ENCODE measurements at places on chromosomes 3 and 15.

DNA sequence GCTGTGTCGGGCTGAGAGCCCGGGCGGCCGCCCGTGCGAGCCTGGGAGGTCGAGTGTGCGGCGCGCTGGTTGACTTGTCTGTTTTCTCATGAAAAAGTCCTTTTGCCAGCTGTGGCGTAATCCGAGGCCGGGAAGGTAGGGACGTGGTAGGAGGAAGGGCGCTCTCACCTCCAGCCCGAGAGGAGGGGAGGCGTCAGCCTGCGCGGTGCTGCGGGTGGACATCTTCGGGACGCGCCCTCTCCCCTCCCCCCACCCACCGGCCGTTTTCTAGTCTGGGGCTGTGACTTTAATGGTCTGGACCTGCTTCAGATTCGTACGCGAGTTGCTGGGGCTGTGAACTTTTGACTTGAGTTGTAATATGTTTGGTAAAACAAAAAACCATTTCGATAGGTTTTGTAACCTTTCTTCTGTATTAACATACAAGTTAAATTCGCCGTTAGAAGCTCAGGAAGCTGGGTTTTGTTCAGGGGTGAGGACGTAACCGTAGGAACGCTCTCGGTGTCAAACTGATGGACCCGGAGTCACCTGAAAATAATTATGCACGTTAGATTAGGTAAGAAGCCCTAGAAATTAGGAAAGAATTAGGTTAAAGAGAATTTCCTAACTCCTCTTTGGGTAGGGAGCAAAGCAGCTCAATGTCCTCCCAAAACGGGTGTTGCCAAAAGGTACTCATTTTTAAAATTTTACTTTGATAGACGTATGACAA lies 762 bp downstream of the NCK1 start:
- peak; percentile 76 for DNase-seq

DNA sequence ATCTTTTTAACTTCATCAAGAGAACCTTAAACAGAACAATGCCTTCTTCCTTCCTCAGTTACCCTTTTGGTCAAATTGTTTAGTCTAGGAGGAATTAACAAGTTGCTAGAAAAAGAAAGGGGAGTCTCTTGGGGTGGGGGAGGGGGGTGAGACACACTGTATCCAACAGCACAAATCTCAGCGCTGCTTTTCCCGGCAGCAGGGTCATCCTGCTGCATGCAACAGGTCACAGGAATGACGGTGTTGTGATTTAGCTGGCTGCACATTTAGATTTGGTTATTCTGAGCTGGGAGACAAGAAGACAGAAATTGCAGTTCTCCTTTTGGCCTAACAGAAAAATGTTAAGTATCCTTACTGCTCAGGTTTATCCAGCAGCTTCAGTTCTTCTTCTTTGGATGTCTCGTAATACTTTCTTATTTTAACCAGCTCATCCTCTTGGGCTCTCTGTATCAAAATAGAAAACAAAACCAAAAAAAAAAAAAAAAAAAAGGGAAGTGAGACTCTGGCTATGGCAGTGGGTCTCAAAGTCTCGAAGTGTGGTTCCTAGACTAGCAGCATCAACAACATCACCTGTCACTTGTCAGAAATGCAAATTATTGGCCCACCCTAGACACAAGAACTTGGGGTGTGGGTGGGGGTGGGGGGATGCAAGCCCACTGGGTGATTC lies 190.5 kb downstream of the GREM1 start:
- DNase-seq = peak; percentile 3

DNA sequence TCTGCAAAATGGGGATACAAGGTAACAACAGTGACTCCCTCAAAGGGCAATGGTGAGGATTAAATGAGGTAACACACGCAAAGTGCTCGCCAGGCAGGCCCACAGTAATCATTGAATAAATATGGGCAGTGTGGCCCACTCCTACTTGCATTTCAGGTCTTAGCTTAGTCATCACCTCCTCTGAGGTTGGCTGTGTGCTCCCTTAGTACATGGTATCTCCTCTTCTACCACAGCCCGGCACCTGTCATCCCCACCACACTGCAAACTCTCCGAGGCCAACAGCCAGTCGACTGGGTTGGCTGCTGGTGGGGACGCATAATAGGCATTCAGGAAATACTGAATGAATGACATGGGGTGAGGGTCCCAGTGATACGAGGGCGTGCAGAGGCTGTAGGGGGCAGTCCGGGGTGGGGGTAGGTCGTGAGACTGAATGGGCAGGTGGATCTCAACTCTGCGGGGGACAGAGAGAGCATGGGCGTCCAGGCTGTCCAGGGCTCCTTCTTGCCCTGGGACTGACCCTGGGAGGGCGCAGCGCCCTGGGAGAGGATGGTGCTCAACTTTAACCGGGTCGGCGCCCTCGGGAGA lies 375 bp upstream of the MYZAP start:
- DNase-seq = no peak

- DNase-seq = peak; percentile 28
Observed at GRCh38 chr3:141789281-141789680, 26.1 kb downstream of the GRK7 start.

GRCh38 chr3:15498431-15499214 lies 22.9 kb downstream of the COLQ start:
- no peak for DNase-seq

GRCh38 chr3:38646630-38647029 lies 2.9 kb downstream of the SCN5A start:
- DNase-seq = peak; percentile 67

- peak; percentile 92 for DNase-seq
Observed at GRCh38 chr15:100873029-100873677, 6.5 kb upstream of the ALDH1A3 start.

- DNase-seq = no peak
Observed at GRCh38 chr3:35437381-35437780, 201.9 kb upstream of the ARPP21 start.

DNA sequence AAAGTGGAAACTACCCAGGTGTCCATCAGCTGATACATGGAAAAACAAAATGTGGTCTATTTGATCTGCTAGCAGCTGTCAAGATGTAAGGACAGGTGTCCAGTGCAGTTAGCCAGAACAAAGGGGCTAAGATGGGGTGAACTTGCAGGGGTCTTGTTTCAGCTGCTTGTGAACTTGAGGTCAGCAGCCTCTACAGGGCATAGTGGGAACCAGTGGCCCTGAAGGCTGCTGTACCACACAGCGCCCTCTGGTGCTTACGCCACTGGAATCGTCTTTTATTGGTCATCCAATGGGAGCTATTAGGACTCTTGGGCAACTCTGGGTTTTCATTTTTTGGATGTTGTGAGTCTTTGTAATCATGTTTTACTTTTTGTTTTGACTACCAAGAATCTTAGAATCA lies 62.2 kb upstream of the CTSH start:
- DNase-seq = peak; percentile 76

GRCh38 chr15:33104212-33104611 lies 90.3 kb downstream of the FMN1 start:
- DNase-seq = peak; percentile 21

DNA sequence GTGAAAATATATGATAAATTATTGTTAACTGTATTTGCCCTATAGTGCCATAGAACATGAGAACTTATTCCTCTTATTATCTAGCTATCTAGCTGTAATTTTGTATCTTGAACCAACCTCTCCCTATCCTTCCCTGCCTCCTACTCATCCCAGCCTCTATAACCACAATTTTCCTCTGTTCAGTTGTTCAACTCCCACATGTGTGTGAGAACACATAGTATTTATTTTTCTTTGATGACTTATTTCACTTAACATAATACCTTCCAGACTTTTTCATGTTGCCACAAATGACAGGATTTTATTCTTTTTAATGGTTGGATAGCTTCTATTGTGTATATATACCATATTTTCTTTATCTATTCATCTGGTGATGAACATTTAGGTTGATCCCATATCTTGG lies 85.4 kb upstream of the SUCLG2 start:
- DNase-seq = no peak

DNA sequence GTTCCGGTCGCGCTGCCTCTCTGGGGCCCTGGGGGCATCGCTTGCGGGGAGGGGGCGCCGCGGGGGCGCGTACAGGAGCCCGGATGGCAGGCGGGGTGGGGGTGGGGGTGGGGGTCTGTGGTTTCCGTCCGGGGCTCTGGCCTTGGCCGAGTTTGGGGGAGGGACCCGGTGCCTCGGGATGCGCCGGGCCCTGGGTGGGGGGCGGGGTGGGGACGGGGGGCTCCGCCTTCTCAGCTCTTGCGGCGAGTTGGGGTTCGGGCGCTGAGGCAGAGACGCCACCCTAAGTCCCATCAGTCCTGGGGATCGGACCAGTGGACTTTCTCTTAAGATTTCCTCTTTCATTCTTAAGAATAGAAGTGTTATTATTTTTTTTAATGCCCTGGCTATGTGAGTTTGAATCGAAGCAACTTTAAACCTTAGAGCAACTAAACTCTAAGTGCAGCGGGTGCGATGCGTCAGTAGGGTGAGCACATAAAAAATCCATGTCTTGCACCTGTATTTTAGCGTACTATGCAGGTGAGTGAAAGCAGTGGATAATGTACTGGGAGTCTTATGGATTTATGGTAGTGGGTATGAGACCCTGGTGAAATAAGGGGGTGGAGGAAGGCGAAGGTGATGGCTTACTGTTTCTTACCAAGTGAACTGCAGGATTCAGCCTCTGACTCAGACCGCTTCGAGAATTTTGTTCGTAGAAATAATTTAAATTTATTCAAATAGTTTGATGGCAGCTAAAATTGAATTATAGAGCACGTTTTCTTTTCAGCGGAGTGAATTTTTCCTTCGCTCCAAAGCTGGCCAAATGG lies 762 bp downstream of the CTNNB1 start:
- DNase-seq = peak; percentile 68

GRCh38 chr15:71485094-71485693 lies 325.2 kb upstream of the NR2E3 start:
- no peak for DNase-seq

DNA sequence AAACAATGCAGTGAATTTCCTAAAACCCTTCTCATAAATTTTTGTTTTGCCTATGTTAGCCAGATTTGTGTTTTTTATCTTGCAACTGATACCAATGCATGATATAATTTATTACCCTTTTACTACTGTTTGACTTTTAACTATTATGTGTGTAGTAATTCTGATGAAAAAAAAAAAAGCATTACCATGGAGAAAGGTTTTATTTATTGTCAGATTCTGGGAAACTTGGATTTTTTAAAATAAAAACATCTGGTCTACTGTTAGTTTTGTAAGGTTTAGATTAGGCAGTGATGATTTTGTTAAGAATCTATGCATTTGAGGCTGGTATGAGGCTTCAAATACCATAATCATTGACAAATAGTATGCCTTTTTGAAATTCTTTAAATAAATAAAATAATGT lies 470.4 kb upstream of the ROBO1 start:
- no peak for DNase-seq

DNA sequence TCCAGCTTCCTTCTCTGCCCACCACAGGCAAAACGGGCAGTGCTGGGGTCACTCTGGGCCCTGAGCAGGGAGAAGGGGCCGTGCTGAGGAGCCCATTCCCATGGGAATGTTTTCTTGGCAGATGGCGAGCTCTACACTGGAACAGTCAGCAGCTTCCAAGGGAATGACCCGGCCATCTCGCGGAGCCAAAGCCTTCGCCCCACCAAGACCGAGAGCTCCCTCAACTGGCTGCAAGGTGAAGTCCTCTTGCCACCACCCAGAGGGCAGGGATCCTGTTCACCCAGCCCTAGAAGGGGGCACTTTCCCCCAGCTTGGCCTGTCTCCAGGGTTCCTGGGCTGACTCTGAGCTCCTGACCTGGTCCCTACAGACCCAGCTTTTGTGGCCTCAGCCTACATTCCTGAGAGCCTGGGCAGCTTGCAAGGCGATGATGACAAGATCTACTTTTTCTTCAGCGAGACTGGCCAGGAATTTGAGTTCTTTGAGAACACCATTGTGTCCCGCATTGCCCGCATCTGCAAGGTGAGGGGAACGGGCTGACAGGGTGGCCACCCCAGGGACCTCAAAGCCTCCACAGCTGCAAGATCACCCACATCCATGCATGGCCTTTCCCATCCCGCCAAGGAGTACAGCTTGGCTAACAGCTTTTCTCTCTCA lies 12.4 kb downstream of the CIB1 start:
- DNase-seq = peak; percentile 75

DNA sequence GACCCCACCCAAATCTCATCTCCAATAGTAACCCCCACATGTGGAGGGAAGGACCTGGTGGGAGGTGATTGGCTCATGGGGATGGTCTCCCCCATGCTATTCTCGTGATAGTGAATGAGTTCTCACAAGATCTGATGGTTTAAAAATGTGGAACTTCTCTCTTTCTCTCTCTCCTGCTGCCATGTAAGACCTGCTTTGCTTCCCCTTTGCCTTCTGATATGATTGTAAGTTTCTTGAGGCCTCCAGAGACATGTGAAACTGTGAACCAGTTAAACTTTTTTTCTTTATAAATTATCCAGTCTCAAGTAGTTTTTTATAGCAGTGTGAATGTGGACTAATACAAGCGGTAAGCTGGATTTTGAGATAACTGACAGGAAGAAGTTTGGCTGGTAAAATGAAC lies 60.3 kb upstream of the MBNL1 start:
- DNase-seq = no peak

GRCh38 chr3:25046911-25047771 lies 380.9 kb upstream of the RARB start:
- no peak for DNase-seq

DNA sequence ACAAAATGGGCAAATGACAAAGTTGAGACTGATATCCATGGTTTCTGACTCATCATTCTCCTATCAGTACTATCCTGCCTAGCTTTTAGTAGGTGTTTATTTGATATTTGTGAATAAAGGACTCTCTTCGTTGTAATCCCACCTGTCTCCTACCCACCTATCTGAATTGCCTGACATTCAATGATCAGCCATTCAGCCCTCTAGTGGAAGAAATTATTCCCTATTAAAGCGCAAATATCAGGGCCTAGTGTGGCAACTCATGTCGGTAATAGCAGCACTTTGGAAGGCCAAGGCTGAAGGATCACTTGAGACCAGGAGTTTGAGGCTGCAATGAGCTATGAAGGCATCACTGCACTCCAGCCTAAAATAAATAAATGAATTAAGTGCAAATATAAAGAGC lies 195.7 kb upstream of the SETMAR start:
- no peak for DNase-seq

DNA sequence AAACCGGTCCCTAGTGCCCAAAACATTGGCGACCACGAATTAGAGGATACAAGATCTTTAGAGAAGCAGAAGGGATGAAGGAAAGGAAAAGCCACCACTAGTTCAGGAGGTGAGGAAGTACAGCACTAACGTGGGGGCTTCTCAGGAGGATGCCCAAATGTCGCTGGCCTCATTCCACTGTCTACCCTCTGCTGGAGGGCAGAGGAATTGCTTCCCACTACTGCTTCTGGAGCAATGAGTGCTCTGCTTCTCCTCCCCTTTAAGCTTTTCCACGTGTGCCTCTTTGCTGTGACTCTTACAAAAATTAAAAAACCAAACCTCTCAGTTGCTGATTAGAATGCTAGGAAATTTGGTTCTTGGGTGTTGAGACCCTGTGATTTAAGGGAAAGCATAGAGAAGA lies 281.3 kb downstream of the CLSTN2 start:
- DNase-seq = peak; percentile 20

GRCh38 chr3:15982667-15983196 lies 185.0 kb upstream of the ANKRD28 start:
- DNase-seq = no peak

- no peak for DNase-seq
Observed at GRCh38 chr15:25694823-25695312, 168.3 kb downstream of the ATP10A start.
